ENCODE measurements at places on chromosomes 3 and 15.

DNA sequence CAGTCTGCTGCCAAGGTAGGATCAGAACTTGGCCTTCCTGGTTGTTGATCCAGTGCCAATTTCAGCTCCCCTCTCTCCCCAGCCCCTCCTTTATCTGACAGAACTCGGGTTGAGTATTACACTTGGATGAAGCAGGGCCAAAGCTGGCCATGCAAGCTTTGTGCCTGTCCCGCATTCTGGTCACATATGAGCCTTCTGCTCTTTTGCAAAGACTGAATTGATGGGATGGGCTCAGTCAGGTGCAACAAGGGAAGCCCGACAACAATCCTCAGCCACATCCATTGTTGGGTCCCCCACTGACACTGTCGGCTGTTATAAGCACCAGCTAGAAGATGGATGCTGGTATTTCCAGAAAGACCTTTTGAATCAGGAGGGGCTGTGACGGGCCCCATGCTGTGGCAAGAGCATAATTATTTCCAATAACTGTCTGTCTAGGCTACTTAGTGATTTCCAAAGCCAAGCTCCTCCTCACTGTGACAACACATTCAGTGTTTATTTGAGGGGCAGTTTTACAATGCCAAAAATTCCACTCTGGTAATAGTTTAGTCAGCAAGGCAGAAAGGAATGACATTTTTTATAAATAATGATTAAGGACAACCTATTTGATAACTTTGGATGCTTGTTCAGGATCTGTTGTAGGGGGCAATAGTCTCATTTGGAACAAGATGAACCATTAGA is 146.8 kb upstream of the FRMD4B start:
- DNase-seq: no peak

DNA sequence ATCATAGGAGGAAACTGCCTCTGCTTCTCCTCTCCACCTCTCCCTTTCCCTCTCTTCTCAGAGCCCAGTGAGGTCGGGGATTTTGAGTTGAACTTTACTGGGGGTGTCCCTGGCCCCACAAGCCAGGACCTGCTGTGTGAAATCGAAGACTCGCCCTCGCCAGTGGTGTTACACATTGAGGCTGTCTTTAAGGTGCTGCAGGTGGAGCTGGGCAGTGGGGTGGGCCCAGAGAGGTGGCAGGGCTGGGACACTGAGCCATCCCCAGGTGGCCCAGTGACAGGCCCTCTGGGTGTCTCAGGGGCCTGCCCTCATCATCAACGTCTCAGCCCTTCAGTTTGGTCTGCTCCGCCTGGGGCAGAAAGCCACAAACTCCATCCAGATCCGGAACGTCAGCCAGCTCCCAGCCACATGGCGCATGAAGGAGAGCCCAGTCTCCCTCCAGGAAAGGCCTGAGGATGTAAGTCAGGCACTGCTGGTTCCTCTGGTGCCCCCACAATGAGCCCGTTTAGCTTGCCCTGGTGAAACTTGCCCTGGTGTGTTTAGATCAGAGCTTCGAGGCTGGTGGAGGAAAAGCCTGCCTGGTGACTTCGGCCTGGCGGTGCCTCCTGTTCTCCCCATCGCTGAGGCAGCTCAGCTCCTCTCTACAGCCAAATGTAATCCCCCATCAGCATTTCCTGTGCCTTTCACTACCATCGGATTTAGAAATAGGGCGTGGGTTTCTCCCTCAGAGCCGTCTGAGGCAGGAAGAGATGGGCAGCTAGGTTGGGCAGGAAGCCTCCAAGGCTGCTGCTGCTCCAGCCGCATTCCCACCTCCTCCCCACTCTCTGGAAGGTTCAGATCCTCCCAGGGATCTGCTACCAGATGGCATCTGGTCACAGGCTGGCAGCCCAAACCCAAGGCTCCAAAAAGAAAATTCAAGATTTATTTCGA is 39.2 kb downstream of the ACAA1 start:
- no peak for DNase-seq

- DNase-seq: no peak
Observed at GRCh38 chr15:61115679-61116078, 113.4 kb downstream of the RORA start.

- DNase-seq: no peak
Observed at GRCh38 chr15:85795337-85796305, 896 bp upstream of the KLHL25 start.

DNA sequence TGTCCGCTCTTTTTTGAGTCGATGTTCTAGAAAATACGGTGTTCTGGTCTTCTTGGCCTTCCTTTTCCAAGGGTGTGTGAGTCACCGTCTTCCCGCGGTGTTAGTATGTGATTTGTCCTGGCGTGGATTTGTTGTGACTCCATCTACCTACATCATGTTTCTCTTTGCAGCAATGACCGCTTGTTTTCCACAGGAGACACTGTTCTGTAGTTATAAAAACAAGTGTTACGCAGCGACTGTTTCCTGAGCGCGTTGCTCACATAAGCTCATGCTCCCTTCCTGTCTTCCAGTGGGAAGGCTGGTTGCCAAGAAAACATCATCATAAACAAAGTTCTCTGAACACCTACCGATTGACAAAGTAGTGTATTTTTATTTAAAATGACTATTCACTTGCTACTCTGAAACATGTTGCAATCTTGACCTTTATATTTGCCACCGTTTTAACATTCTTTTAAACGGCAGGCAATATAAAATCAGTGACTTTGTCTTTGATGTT is 19.0 kb downstream of the USP13 start:
- no peak for DNase-seq

DNA sequence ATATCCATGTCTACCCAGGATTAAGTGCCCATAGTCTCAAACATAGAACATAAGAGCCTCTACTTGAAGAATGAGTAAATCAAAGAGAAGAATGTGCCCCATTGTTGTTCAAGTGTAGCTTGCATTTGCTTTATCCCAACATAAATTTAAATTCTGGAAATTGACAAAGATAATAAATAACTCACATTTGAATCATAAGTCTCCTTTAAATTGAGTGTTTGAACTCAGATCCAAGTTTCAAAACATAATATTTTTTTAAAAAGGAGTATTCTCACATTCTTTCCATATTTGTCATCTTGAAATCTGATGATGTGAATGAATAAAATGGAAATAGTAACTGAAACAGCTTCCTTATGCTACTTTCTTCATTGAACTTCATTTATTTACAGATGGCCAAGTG is 135.2 kb downstream of the MECOM start:
- DNase-seq: no peak

- DNase-seq: no peak
Observed at GRCh38 chr3:122967765-122968164, 59.8 kb downstream of the SEMA5B start.

DNA sequence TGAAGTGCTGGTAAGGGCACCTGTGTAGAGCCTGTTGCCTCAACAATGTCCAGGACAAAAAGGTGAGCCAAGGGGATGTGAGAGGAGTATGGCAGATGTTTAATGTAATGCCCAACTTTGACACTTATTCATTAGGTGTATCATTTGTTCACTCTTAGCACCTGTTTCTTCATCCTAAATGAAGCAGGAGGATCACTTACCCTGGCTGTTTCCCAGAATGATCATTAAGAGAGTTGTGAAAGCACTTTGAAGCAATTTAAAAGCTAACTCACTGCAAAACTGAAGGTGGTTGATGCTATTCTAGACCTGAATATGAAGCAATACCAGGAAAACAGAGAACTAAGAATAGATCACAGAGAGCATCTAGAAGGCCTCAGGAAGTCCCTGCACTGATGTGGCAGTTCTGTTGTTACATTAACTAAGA is 3.4 kb upstream of the HHLA2 start:
- no peak for DNase-seq

- no peak for DNase-seq
Observed at GRCh38 chr3:169992156-169992555, 25.5 kb downstream of the SEC62 start.

GRCh38 chr15:52113235-52113634 is 660 bp upstream of the BCL2L10 start:
- DNase-seq: no peak

- DNase-seq: no peak
Observed at GRCh38 chr15:75823860-75824613, 19.2 kb upstream of the UBE2Q2 start.

GRCh38 chr3:116139641-116140040 is 305.6 kb downstream of the LSAMP start:
- DNase-seq: no peak

DNA sequence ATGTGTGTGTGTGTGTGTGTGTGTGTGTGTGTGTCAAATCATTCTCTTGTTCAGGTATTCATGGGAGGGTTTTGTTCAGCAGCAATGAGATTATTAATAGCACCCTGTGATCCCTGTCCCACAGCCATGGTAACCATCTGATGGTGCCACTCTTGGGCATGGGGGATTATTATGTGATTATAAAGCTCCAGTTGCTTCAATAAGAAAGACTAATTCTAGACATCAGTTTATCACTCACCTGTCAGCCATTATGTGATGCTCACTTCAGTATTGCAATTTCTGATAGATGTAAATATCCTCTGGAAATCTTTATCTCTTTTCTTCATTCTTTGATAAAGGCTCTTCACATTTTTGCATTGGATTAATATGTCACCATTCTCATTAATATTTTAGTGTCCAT is 145.9 kb upstream of the POU1F1 start:
- DNase-seq: no peak

- no peak for DNase-seq
Observed at GRCh38 chr15:26877831-26878230, 11.0 kb downstream of the GABRA5 start.

DNA sequence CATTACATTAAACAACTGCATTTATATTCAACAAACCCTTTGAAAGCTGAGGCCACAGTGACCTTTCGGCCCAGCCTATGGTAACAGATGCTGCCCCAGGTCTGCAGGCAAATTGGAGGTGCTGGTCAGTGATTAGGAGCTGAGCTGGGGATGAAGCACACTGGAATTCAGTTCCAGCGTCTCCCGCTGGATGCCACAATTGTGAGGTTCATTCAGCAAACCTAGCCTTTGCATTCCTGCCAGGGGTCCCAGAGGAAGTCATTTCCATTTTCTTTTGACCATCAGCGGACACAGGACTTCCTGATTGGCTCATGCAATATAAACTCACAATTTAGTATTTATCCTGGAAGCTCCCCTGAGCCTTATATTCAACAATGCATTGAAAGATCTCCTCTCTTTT is 89.5 kb downstream of the IL20RB start:
- DNase-seq: no peak

- no peak for DNase-seq
Observed at GRCh38 chr3:38579551-38580449, 69.7 kb downstream of the SCN5A start.

- no peak for DNase-seq
Observed at GRCh38 chr3:156509189-156510174, 45.4 kb downstream of the SSR3 start.

GRCh38 chr3:105970283-105970682 is 101.5 kb upstream of the CBLB start:
- DNase-seq: no peak

DNA sequence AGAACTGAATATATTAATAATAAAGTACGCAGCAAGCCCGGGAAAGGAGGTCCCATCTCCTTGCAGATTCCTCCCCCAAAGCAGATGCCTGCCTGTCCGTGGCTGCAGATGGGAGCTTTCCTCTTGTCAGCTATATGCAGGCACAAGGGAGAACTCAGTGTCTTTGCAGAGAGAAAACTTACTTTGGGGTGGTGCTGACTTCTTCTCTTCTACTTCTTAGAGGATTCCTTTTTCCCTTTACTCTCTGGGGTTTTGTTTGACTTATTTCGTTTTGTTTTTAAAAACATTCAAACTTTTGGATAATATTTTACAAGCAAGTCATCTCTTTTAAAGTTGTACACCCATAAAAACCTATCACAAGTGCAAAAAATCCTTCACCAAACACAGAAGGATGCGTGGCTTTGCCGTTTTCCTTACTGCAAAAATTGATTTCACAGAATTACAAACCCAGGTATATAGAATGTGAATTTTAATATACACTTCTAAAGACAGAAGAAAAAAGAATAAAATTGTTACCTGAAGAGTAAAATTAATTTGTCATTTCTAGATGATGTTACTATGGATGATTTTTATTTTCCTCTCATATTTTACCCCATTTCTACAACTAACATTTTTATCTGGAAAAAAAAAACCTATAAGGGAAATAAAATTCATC is 65.3 kb upstream of the IGF1R start:
- peak; percentile 27 for DNase-seq

DNA sequence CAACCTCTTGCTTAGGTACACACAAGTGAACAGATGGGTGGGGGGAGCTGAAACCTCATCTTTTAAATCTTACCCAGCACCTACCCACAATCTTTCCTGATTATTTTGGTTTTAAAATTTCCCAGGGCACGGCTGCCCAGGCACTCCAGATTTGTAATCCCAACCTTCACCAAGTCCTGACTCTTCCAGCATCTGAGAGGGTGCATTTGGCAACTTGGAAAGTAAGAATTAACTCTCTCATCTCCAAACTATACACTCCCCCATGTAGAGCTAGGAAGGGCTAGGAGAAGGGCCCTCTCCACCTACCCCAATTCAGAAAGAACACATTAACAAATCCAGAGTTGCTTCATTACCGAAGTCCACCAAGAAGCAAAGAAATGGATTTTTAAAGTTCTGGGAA is 41.7 kb upstream of the PRICKLE2 start:
- no peak for DNase-seq

- DNase-seq: no peak
Observed at GRCh38 chr15:50353251-50353974, 1.6 kb downstream of the GABPB1 start.

- no peak for DNase-seq
Observed at GRCh38 chr3:72246685-72247084, 461.7 kb upstream of the PROK2 start.

- peak; percentile 80 for DNase-seq
Observed at GRCh38 chr15:73927003-73927475, 777 bp downstream of the LOXL1 start.

DNA sequence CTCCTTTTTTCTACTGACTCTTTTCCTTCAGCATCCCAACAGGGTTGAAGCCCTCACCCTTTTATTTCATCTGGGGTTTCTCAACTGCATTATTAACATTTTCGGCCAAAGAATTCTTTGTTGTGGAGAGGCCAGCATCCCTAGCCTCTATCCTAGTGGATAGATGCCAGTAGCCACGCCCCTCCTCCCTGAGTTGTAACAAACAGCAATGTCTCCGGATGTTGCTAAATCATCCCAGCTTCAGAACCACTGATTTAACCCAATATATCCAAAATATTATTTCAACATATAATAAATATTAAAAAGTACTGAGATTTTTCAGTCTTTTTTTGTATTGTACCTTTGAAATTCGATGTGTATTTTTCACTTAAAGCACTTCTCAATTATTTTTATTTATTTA is 2.0 kb upstream of the RNF111 start:
- peak; percentile 21 for DNase-seq

DNA sequence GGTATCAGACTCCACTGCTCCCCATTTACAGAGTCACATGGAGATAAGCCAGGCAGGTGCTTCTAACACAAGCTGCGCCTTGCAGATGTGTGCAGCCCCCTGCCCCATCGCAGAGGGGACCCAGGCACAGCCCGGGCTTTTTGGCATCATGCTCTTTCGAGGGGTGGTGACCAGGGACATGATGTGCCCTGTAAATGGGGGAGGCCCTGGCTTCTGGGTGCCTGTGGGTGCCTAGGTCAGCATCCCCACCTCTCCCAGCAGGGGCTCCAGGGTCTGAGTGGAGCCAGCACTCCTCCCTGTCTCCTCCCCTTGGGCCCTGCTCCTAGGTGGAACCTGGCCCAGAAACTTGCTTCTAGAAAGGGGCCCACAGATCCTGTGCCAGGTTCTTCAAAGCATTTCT is 15.2 kb downstream of the TRPM1 start:
- no peak for DNase-seq
